Urinary bladder (tissue), 4 donors: ENCODE measurements at places on chromosomes 5 and 9. TPM values are rescaled to one million over a fixed set of nuclear protein-coding genes. Genes with fewer than 3 reads are reported as not detected.

PCDHGA7 gene
- 6.9 TPM for total RNA-seq

PCDH1 gene
- total RNA-seq, result 21.1 TPM

C9orf153 gene
- total RNA-seq, result 3.0 TPM

KCTD16 gene
- 1.6 TPM for total RNA-seq

PTPRD gene
- 210 TPM for total RNA-seq

TYRP1 gene
- 0.48 TPM for total RNA-seq

IFNK gene
- not detected for total RNA-seq

SMIM33 gene
- not detected for total RNA-seq

TMEFF1 gene
- total RNA-seq, result 2.0 TPM

FOXI1 gene
- total RNA-seq, result not detected

SYNPO gene
- total RNA-seq, result 6.8 TPM

NRARP gene
- 6.3 TPM for total RNA-seq

C5orf52 gene
- not detected for total RNA-seq

CMYA5 gene
- 25.4 TPM for total RNA-seq

DRD1 gene
- 4.2 TPM for total RNA-seq

CCNO gene
- total RNA-seq, result 1.6 TPM

FAM120AOS gene
- total RNA-seq, result 41.1 TPM
